ENCODE measurements at places on chromosomes 4 and X.

- no peak for DNase-seq
Measured at GRCh38 chr4:73918058-73918457, 48.9 kb downstream of the CXCL1 start.

DNA sequence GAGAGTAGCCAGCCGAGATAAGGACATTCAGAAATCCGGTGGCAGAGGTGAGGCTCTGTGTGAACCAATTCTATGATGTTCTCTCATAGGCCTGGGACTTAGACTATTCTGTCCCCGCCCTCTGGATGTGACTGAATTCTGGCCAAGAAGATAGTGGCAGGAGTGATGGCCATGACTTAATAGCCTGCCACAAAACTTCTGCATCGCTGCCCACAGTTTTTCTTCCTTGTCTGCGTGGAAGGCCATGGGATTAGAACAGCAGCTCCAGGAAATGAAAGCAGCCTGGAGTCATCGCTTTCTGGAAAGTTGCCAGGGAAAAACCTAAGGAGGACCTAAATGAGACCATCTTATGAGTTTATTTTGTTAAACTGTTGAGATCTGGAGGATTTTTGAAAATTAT is 134.7 kb downstream of the F11 start:
- no peak for DNase-seq

GRCh38 chrX:153867139-153867538 is 18.8 kb downstream of the L1CAM start:
- no peak for DNase-seq

DNA sequence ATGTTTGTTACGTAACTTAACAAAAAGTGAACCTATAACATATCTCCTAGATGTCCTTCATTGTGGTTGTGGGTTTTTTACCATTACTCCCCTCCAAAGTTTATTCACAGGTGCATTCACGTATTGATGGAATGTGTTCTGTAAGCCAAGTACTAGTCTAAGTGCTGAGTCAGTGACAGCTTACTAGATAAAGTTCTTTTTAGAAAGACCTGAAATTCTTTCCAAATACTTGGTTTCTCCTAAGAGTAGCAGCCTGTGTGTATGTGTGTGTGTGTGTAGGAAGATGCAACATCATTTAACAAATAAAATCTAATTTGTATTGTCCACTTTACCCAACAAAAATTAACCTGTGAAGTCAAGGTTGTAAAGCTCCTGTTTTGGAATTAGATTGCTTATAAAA is 22.1 kb downstream of the NAP1L5 start:
- no peak for DNase-seq

DNA sequence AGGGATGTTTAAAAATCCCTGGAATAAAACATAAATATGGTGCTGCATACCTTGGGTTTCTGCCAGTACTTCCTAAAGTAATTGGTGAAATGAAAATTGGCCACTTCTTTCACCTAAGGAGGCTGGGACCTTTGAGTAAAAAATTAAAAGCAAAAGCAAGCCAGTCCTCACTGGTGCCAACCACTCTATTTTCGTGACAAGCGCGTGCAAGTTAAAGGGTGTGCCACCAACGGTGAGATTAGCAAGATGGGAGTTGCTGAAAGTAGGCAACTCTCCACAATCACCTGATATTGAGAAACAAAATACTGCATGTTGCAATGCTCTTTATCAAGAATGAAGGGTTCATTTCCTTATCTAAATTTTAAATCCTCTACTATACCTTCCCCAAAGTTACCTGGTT is 19.7 kb upstream of the RTL9 start:
- no peak for DNase-seq

DNA sequence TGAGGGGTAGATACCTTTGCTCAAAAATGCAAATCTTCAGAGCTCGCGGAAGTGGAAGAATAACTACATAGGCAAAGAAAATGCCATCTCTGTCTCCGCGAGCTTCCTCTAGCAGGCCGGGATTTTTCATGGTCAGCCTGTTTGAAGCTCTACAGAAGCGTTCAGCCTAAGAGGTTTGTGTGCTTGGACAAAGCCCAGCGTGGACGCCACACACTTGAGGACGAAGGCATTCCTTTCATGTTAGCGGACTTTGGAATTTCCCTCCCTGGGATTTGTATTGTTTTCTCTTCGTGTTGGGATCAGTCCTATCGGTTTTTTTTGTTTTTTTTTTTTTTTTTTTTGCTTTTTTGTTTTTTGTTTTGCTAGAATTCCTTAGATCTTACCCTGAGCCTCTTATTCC is 53.7 kb downstream of the SMIM31 start:
- DNase-seq, result no peak

DNA sequence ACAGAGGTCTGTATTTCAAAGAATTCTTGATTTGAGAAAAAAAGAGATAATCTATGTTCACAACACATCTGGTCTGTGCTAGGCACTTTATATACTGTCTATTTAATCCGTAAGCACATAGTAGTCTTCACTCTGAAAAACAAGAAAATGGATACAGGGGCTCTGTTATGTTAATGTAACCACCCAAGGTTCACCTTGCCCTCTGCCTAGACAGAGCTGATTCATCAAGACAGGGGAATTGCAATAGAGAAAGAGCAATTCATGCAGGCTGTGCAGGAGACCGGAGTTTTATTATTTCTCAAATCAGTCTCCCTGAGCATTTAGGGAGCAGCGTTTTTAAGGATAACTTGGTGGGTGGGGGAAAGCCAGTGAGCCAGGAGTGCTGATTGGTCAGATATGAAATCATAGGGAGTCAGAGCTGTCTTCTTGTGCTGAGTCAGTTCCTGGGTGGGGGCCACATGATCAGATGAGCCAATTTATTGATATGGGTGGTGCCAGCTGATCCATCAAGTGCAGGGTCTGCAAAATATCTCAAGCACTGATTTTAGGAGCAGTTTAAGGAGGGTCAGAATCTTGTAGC is 92.9 kb upstream of the TNIP3 start:
- DNase-seq, result no peak

DNA sequence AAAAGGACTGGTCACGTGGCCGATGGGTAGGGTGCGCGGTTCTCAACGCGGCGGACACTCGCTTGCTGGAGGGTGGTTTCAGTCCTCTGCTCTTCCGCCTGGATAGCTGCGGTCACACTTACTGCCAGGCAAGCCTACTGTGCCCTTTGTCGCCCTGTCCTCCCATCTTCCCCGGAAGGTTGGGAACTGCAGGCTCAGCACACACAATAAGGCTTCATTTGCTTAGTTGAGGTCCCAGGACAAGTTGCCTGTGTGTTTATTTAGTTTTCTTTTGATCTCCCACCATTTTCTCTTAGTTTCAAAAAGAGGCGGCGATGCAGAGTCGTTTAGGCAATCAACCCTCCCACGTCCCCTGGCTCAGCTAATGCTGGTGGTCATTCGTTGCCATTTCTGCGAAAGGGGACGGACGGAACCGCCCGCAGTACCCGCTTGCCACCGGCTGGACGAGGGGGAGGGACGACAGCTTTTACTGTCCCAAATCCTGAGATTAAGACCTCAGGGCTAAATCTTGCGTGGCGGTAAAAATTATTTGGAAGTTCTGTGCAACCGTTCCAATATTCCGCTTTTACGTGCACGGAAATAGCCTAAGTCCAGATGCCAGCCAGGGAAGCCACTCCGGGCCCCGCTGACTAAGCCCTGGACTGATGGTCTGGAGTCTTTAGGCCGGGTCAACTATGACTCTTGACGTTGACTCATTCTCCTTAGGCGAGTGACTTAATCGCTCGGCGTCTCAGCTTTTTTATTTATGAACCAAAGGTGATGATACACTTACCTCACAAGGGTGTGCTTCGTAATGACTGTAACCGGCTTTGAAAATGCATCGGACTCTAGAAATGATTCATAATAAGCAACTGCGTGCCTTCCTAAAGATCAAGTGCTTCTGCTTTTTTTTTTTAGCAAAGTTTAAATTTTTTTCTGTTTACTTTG is 671 bp upstream of the EIF4E start:
- DNase-seq, result peak; percentile 62

- no peak for DNase-seq
Measured at GRCh38 chrX:926070-926469, 286.4 kb downstream of the CRLF2 start.

DNA sequence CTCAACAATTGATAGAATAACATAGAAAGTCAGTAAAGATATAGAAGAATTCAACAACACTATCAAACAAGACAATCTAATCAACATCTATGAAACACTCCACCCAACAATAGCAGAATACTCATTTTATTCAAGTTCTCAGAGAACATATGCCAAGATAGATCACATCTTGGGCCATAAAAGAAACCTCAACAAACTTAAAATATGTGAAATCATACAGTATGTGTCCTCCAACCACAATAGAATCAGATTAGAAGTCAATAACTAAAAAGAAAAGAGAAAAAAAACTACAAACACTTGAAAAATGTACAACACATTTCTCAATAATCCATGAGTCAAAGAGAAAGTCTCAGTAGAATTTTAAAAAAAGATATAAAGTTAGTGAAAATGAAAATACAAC is 78.6 kb upstream of the LDB2 start:
- DNase-seq, result no peak

GRCh38 chrX:136616987-136617685 is 30.8 kb upstream of the CD40LG start:
- peak; percentile 33 for DNase-seq

DNA sequence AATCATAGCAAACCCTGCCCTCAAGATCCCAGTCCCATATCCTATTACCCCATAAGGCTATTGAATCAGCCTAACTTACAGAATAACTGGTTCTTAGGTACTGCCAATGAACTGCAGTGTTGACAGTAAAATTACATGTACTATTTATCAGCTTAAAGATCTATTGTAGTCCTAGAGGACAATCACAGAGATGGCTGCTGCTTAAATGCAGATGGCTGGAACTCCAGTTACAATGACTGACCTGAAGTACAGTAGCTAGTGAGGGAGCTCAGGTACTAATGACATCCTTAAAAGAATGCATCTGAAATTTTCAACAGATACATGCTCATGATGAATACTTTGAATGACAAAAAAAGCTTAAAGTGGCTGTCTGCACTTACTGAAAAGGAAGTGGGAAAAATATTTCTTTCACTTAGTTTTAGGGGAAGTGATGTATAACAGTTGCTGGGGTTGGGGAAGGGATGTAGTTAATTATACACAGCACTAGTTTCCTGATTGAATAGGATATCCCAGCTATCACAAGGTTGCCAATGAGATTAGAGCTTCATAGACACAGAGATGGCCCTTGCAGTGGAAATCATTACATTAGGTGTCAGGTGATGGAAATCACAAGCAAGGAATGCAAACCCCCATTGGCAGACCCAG is 42.0 kb downstream of the USP26 start:
- no peak for DNase-seq

DNA sequence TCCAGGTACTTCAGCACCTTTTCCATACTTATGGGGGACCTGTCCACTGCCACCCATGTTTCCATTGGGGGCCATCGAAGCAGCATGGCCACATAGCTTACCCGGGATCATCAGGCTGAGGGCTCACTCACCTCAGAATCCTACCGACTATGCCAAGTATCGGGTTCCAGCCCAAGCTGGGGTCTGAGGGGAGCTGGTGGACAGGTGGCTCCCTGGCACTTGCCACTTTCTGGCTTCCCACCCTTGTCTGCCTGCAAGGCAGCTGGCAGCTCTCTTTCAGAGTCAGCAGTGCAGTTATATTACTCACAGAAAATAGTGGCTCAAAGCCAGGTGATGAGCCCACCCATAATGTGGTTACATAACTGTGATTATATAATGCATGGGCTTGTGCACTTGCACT is 1153.8 kb downstream of the STIM2 start:
- no peak for DNase-seq

GRCh38 chr4:183738081-183738673 is 79.1 kb downstream of the TRAPPC11 start:
- no peak for DNase-seq

- no peak for DNase-seq
Measured at GRCh38 chr4:139920486-139921002, 233.4 kb downstream of the MAML3 start.

DNA sequence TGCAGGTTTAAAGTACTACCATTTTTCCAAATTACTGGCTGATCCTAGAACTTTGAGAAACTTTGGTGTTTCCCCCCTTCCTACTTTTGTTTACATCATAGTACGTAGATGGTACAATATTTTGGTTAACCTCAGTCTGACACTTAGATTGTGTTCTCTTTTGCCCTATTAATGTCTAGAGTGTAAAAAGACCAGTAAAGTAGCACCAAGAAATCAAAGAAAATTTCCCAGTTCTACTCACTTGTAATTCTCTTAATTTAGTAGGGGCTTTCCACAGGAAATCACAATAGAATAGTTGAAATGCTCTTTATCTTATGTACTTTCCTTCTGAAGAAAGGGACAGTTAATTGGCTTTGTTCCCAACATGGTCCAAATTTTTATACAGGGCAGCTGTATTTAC is 51.6 kb downstream of the NFKB1 start:
- no peak for DNase-seq

DNA sequence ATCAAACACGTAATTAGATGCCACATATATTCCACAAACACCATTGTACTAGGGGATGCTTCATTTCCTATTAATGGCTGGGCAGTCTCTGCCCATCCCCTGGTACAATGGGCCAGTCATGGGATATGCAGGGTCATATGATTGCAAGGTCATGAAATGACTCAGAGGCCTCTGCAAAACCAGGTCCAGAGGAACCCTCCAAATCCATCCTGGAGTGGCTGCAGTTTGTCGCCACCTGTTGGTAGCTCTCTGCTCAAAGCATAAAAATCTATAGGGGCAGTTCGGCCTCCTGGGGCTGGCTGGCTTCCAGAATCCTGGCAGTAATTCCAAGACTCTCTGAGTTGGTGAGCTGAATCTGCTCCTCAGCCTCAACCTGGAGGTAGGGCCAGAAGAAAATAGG is 22.9 kb upstream of the PUDP start:
- peak; percentile 32 for DNase-seq

DNA sequence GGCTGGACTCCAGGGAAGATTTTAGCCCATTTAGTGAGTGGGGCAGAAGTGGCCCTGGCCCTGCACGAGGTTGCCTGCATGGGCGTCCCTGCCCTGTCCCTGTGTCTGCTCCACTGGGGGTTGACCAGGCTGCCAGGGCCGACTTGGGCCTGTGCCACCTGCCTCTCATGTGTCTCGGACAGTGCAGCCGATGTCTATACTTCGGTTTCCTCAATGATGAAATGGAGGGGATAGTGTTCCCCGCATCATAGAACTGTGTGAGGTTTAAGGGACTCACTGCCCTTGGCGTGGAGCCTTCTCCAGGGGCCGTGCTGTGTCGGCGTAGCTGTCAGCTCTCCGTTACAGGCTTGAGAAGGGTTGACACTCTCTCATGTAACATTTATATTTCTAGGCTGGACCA is 27.0 kb upstream of the MSANTD1 start:
- DNase-seq, result no peak

DNA sequence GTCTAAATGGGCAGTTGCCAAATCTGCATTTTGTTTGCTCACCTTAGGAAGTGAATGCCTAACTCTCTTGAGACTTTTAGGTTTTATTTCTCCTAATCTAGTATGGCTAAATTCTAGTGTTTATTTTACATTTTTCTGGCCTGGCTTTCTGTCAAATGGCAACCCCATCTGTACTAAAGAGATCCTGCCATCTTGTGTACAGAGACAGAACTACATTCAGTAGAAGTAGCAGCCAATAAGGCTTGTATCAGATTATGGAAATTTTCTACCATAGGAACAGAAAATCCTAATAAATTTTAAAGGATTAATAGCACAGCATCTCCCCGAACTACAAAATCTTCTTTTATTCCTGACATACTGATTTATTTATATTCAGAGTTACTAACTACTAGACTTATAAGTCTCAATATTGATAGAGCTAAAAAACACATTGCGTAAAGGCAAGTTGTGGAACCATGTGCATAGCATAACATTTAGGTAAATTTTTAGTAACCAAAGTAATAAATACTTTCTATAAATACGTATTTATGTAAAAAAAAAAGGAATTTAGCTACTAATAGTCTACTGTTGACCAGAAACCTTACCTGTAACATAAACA is 45.5 kb downstream of the TMEM144 start:
- DNase-seq, result no peak

Measured in stimulated activated CD4-positive, alpha-beta T cell treated with anti-CD3 and anti-CD28 coated beads, Interleukin-2, amount 100 ng/mL, for 24 hours (primary cell).